Stimulated activated memory B cell treated with anti-CD40 and anti-IgM and Interleukin-4, amounts not matched to agents 10 μg/mL and 1 μg/mL and 100 μg/mL, for 72 hours (primary cell): ENCODE measurements at places on chromosomes 1 and 21.

DNA sequence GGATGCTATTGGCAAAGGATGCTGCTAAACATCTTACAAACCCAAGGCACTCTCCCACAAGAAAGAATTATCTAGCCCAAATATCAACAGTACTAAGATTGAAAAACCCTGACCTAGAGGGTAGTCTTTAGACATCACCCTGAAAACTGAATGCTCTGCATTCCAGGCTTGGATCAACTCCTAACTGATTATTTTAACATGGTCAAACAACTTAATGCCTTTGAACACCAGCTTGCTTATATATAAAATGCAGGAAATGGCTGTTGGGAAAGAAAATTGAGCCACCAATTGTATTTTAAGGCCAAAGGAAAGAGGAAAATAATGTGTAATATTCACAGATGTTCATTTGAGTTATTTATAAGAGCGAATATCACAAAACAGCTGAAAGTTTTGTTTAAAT lies 72.2 kb upstream of the C1orf87 start:
- no peak for ATAC-seq

GRCh38 chr1:29849991-29850757 lies 613.9 kb downstream of the PTPRU start:
- ATAC-seq, result no peak

DNA sequence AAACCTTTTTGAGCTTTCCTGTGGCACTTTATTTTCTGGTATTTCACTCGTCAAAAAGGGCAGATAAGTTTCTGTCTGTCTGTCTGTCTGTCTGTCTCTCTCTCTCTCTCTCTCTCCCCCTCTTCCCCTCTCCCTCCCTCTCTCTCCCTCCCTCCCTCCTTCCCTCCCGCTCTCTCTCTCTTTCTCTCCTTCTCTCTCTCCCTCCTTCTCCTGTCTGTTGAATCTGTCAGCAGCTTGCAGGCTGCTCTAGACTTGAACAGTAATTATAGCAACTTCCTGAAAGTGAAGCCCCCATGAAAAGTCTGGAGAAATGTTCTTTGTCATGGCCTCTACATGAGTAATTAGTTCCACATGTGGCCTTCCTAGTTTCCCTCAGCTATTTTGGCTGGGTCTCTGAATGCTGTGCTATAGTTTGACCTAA lies 275.2 kb upstream of the C1orf105 start:
- ATAC-seq, result no peak

DNA sequence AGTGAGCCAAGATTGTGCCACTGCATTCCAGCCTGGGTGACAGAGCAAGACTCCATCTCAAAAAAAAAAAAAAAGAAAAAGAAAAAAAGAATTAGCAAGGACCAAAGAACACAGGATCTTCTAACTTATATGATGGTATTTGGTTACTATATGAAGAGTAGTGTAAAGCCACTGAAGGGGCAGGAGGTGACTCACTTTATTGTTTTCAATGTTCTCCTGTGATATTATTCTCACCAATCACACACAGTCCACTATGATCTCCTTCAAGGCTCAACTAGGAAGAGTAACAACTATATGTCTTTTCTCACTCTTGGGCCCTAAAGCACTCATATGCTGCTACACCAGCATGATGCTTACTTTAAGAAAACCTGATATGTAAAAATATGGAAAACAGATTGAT lies 26.7 kb downstream of the RC3H1 start:
- no peak for ATAC-seq

- ATAC-seq, result no peak
These were observed 293.3 kb downstream of the SDCCAG8 start for GRCh38 chr1:243549108-243549507.

DNA sequence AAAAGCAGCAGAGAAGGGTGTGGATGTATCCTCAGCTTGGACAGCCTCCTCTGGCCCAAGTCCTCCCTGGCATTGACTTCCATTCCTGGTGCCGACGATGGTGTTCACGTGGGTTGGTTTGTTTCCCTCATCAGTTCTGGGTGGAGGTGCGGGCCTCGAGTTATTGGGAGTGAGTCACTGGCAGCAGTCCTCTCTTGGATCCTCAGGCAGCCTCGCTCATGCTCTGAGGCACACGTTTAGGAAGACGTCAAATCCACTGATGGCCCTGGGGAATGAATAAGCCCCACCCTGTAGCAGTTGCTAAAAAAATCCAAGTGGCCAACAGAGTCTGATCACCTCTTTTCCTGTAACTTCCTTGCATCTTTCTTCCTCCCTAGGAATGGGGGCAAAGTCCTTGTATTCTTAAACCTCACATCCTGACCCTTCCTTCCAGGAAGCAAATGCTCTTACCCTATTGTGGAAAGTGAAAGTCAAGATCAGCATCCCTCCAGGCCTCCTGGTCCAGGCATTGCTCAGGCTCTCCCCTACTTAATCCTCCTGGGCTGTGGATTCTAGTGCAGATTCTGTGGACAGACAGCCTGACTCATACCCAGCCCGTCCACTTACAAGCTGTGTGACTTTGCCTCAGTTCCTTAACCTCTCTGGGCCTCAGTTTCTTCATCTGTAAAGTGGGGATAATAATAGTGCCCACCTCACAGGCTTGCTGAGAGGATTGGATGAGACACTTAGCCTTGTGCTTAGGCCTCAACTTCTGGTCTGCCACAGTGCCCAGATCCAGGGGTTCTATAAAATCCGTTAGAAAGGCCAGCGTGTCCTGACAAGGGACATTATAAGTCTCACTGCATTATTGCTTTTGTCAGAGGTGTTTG lies 111.1 kb downstream of the TLR5 start:
- ATAC-seq, result no peak

DNA sequence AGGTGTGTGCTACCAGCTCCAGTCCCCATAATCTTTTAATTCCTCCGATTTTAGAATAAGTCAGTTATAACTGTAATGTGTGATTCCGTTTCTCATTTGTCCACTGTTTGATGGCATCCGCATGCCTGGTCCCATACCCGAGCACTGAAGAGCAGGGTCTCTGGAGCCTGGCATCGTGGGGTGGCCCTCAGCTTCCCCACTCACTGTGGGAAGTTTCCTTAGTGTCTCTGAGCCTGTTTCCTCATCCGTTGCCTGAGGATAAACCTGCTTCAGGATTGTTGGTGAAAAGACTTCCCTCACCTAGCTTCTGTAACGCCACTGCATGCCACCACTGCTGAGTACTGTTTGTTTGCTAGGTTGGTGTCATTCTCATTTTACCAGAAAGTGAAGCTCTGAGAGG lies 19.5 kb downstream of the PARK7 start:
- no peak for ATAC-seq

GRCh38 chr1:23638786-23639241 lies 52.8 kb upstream of the RPL11 start:
- no peak for ATAC-seq

DNA sequence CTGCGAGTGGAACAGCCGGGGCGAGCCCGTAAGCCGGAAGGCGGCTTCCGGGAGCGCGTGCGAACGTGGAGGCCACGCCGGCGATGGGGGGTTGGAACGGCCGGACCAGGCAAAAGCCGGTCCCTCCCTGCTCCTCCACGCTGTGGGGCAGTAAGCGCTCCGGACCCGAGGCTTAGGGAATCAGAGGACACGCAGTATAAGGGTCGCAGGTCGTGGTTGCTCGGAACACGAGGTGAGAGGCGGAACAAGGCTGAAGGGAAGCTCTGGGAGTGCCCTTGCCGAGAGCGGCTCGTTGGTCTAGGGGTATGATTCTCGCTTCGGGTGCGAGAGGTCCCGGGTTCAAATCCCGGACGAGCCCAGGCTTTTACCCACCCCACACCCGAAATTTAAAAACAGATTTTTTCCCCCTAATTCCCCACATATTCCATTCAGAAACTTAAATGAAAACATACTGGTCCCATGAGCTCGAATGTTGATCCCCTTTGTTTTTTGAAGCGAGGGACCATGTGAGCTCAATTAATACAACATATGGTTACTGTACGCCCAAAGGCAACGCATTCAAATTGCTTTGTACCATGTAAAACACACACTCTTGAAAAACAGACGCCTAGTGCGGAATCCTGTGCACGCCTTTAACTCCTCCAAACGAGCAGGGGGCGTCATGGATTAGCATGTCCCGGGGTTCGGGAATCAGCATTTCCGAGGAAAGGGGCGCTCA lies 7.2 kb upstream of the MPZL1 start:
- peak; percentile 82 for ATAC-seq

DNA sequence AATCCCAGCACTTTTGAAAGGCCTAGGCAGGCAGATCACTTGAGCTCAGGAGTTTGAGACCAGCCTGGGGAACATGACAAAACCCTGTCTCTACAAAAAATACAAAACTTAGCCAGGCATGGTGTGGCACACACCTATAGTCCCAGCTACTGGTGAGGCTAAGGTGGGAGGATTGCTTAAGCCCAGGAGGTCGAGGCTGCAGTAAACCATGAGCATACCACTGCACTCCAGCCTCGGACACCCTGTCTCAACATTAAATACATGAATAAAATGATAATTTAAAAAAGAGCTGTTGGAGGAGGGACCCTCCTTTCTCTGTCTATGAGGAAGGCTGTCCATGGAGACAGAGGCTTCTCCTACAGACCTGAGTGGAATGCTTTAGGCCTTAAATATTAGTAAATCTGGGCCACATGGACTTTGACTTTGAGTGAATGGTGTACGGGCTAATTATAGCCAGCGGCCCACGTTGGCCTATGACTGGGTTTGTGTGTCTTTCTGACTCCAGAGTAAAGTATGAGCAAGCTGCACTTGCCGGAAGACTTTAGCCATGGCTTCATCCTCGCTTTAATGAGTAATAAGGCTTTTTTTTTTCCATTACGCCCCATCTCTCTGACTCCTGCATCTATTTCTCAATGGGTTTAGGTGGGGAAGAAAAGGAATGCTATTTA lies 21.3 kb downstream of the RAB3B start:
- ATAC-seq, result no peak

- ATAC-seq, result no peak
These were observed 64.3 kb upstream of the ADARB1 start for GRCh38 chr21:45010096-45010495.

- no peak for ATAC-seq
These were observed 49.2 kb downstream of the S1PR1 start for GRCh38 chr1:101285922-101286570.

DNA sequence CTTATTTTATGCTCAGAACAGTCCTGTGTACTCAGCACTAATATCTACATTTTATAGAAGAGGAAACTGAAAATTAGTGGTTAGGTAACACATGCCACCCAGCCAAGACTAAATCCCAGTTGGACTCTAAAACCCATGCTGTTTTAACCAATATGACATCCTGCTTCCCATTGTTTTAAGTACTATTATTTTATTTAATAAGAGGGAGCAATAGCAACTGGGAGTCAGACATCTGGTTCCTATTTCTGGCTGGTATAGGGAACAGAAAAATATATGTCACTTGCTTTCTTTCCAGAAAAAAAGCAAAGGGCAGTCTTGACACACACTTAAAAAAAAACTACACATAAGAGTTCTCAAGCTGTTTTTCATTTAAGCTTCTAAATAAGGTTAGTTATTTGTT lies 11.9 kb downstream of the KLHL12 start:
- ATAC-seq, result no peak

GRCh38 chr1:110513511-110513910 lies 5.5 kb downstream of the KCNA10 start:
- ATAC-seq, result no peak

- ATAC-seq, result no peak
These were observed 60.3 kb downstream of the FAAP20 start for GRCh38 chr1:2134266-2134620.

DNA sequence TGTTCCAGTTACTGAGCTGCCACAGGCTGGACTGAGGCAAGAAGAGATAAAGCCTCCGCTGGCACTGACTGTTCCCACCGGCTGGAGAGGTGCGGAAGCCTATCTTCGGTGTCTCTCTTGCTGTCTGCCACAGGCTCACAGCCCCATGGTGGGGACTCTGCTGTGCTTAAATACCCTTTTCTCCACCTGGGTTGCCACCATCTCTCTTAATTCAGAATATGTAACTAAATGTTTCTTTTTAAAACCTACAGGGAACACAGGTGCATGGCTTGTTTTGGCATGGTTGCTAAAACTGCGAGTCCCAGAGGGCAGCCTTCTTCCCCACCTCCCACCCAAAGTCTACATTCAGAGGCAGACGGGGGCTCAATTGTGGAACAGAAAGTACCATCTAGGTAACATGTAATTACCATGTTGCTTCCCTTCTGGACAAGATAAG lies 8.1 kb upstream of the LBR start:
- ATAC-seq, result peak; percentile 84

DNA sequence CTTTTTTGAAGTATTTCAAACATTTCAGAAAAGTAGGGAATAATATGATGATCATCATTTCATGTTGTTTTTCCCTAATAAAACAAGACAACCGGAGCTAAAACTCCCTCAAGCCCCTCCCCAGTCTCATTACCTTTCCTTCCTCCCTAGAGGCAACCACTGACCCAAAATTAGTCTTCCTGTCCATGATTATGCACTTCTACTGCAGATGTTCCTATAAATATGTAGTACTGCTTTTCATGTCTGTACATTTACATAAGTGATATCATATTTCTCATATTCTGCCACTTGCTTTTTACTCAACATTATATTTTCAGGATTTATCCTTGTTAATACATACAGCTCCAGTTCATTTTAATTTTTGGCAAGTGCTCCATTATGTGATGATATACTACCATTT lies 58.7 kb upstream of the GOLT1A start:
- ATAC-seq, result no peak

DNA sequence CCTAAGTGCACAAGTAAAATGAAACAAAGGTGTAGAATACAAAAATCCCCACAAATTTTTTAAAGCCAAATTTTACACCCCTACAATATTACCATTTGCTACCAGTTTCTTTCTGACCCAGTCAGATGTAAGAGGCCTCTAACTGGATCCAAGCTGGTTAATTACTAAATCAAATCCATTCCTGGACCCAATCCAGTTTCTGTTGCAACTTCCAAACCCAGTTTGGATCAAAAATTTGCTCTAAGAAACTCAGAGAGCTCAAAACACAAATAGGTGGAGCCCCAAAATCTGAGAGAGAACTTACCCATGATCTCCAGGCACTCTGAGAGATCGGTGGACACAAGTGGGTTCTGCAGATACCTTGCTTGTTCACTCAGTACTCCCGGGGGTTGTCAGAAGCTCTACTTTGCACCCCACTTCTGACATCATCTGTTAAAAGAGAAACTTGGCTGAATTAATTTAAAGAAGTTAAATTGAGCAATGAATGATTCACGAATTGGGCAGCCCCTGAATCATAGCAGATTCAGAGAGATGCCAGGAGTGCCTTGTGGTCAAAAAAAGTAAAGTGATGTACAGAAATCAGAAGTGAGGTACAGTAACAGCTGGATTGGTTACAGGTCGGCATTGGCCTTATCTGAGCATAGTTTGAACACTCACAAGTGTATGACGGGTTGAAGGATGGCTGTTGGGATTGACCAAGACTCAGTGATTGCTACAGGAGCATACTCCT lies 448.0 kb downstream of the KCNT2 start:
- ATAC-seq, result no peak

DNA sequence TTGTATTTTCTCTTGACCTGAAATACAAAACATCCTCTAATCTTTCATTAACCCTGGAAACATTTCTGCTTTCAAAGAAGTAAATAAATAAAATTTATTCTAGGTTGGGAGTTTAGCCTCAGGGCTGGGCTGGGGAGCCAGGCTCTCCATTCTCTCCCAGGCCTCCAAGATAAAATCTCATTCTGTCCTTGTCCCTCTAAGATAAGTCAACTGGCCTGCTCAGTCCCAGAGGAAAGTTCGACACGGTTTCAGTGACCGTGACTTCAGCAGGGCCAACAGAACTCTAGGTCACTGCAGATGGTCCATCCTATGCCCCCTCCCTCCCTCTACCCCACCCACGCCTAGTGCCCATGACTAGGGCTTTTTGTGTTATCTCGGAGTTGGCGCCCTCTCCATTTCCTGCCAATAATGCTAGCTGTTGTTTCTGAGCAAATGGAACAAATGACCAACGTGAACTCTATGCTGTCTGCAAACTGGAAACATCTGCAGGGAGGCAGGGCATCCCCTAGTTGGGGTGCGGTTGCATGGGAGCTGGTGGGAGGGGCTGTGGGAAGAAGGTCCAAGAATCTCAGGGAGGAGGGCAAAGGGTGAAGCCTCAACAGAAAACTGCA lies 10.1 kb upstream of the ADORA3 start:
- ATAC-seq, result no peak
